Hair follicle dermal papilla cell (primary cell): ENCODE measurements at places on chromosomes 16 and 17. TPM values are rescaled to one million over a fixed set of nuclear protein-coding genes. Genes with fewer than 3 reads are reported as not detected.

ASPHD1 gene
- total RNA-seq, result 1.5 and 2.1 TPM in 2 replicates

PPP1R1B gene
- not detected in 2 replicates for total RNA-seq

APRT gene
- total RNA-seq, result 39.3 and 50.5 TPM in 2 replicates

LAT gene
- 0.49 TPM in 2 replicates for total RNA-seq

ARHGAP44 gene
- total RNA-seq, result 1.6 and 2.1 TPM in 2 replicates

HSD17B2 gene
- total RNA-seq, result 1.5 and 2.4 TPM in 2 replicates

DNAH3 gene
- under 0.01 TPM in 1 of 2 replicates, not detected in the other for total RNA-seq

IGFBP4 gene
- 168 and 230 TPM in 2 replicates for total RNA-seq

MYH8 gene
- total RNA-seq, result not detected in 2 replicates

DNAAF1 gene
- 0.49 TPM in 1 of 2 replicates, not detected in the other for total RNA-seq

UTS2R gene
- 0.32 TPM in 1 of 2 replicates, not detected in the other for total RNA-seq

SYNRG gene
- 14.0 and 24.2 TPM in 2 replicates for total RNA-seq
